Esophagus mucosa (tissue), 1 donor: ENCODE measurements at places on chromosomes 7 and 10. TPM values are rescaled to one million over a fixed set of nuclear protein-coding genes. Genes with fewer than 3 reads are reported as not detected.

Gene ITPRID1
- total RNA-seq, result 0.28 TPM

Gene CAPZA2
- 115 TPM for total RNA-seq

Gene USP6NL
- total RNA-seq, result 33.3 TPM

Gene MPP7
- 53.6 TPM for total RNA-seq

Gene CDC14C
- not detected for total RNA-seq

Gene GPRIN2
- total RNA-seq, result 4.5 TPM

Gene GPR85
- total RNA-seq, result 0.32 TPM

Gene SFXN4
- 18.3 TPM for total RNA-seq

Gene SPAM1
- not detected for total RNA-seq

Gene MKI67
- 51.7 TPM for total RNA-seq

Gene ANKRD7
- total RNA-seq, result not detected

Gene LIPM
- not detected for total RNA-seq

Gene NIPSNAP2
- total RNA-seq, result 30.9 TPM

Gene PKD2L1
- total RNA-seq, result not detected

Gene SPACDR
- total RNA-seq, result 0.24 TPM

Gene RPEL1
- not detected for total RNA-seq

Gene TWIST1
- 0.64 TPM for total RNA-seq

Gene ANLN
- 43.2 TPM for total RNA-seq

Gene HMX2
- total RNA-seq, result not detected

Gene CEP41
- total RNA-seq, result 4.8 TPM

Gene GPER1
- 1.6 TPM for total RNA-seq

Gene AGAP6
- 5.2 TPM for total RNA-seq

Gene SPDYE6
- total RNA-seq, result not detected

Gene SAP25
- 0.32 TPM for total RNA-seq

Gene ZP3
- 19.8 TPM for total RNA-seq

Gene UTF1
- not detected for total RNA-seq

Gene MINDY3
- total RNA-seq, result 15.3 TPM

Gene SEMA3E
- total RNA-seq, result 0.44 TPM

Gene VPS37D
- total RNA-seq, result 0.32 TPM

Gene C1GALT1
- 33.7 TPM for total RNA-seq

Gene TUBAL3
- total RNA-seq, result 0.12 TPM

Gene ATOH7
- not detected for total RNA-seq

Gene ATG9B
- total RNA-seq, result 16.7 TPM

Gene NXPH1
- not detected for total RNA-seq
